Right lobe of liver (tissue), 6 donors: ENCODE measurements at places on chromosomes 1 and 21. TPM values are rescaled to one million over a fixed set of nuclear protein-coding genes. Genes with fewer than 3 reads are reported as not detected.

E2F2 gene
- total RNA-seq: 0.27 TPM

GRCh38 chr1:231240531-231240882, 505 bp upstream of the GNPAT start:
- DNase-seq: no peak
- no peaks in the 10 kb centered on the region for H3K27me3 ChIP-seq
- peak overlapping the region; percentile 63 for H3K27ac ChIP-seq
- H3K36me3 ChIP-seq: no peaks in the 10 kb centered on the region
- peaks cover 65% of the 10 kb centered on the region for H3K4me1 ChIP-seq

CENPF gene
- 0.93 TPM for total RNA-seq

DNA sequence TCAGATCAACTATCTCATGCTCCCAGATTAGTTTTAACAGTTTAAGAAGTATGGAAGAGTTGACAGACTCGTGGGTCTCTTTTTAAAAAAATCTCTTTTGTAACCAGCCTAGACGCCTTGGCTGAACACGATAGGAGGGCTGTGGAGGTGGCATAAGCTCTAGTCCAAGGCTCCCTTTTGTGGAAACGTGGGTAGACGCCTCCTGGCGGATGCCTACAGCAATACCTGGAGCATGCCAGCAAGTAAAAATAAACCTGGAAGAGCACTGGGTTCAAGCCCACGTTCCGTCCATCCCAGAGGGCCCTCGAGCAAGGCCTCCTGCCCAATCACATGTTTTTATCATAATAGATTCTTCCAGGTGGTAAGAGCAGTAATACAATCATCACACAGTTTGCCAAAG, 87.9 kb downstream of the RGS7 start:
- H3K4me3 ChIP-seq: no peak overlapping the region
- peak; percentile 24 for DNase-seq
- H3K27ac ChIP-seq: no peak overlapping the region
- H3K36me3 ChIP-seq: no peaks in the 10 kb centered on the region
- no peaks in the 10 kb centered on the region for H3K4me1 ChIP-seq

DNA sequence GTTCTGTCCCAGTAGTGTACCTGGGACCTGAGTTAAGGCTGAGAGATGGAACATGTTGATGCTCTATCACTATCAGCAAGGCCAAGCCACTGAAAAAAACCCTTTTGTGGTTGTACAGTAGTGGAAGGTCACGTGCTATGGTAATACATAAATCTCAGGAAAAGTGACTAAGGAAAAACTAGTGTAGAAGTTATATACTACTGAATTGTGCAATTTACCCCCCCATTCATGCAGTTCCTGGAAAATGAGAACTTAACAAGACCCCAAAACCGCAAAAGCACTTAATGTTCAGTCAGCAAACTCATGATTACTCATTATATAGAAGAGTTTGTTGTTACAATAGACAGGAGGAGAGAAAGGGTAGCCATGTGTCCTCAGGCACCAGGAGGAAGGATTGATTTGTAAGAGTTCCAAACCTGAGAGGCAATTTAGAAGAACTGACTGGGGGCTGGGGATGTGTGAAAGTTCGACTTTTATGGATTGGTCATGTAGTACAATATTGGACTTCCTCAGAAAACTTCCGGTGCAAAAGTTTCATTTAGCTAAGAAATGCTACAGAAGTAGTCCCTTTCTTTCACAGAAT, 91.6 kb downstream of the RGL1 start:
- no peak overlapping the region for H3K4me3 ChIP-seq
- H3K4me1 ChIP-seq: peaks cover 16% of the 10 kb centered on the region
- no peaks in the 10 kb centered on the region for H3K27me3 ChIP-seq
- DNase-seq: no peak

ATAD3C gene
- 0.74 TPM for total RNA-seq

- H3K27ac ChIP-seq: no peak overlapping the region
- H3K4me3 ChIP-seq: no peak overlapping the region
- H3K36me3 ChIP-seq: peaks cover 7% of the 10 kb centered on the region
- no peaks in the 10 kb centered on the region for H3K27me3 ChIP-seq
- no peak for DNase-seq
- no peaks in the 10 kb centered on the region for H3K4me1 ChIP-seq
Measured at GRCh38 chr1:93567255-93567918, 114.2 kb downstream of the BCAR3 start.

GNAT2 gene
- total RNA-seq: 0.20 TPM

GRCh38 chr1:24779689-24780464, 34.6 kb downstream of the CLIC4 start:
- no peak overlapping the region for H3K4me3 ChIP-seq
- no peaks in the 10 kb centered on the region for H3K4me1 ChIP-seq
- no peaks in the 10 kb centered on the region for H3K36me3 ChIP-seq
- peak overlapping the region; percentile 80 for H3K27ac ChIP-seq

GRCh38 chr21:36765229-36765628, 66.3 kb downstream of the SIM2 start:
- H3K27ac ChIP-seq: no peak overlapping the region
- H3K4me1 ChIP-seq: no peaks in the 10 kb centered on the region
- H3K4me3 ChIP-seq: no peak overlapping the region
- no peaks in the 10 kb centered on the region for H3K27me3 ChIP-seq
- no peak for DNase-seq
- no peaks in the 10 kb centered on the region for H3K36me3 ChIP-seq

DNA sequence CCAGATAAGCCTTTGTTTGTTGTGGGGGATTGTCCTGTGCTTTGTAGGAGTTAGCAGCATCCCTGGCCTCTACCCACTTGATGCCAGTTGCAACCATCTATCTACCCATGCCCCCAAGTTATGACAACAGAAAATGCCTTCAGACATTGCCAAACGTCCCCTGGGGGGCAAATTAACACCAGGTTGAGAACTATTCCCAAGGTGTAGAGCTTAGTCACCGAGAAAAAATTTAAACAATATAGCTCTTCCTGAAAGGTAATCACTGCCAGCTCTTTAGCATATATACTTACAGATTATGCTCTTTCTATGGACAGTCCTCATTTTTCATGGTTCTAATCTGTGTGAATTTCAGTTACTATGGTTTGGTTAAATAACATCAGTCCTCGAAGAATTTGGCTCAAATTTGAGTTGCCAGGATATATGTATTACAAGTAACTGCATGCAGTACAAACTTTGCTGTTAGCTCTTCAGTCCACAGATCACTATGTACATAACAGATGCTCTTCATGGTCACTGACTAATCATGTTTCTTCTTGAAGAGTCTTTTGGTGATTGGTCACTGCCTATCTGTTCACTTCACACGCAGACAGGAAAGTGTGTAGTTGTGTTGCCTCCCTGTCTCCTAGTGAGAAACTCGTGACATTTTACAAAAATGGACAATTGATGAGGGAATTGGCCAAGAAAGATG, 25.2 kb downstream of the MAPKAPK2 start:
- peaks cover 4% of the 10 kb centered on the region for H3K4me1 ChIP-seq
- no peaks in the 10 kb centered on the region for H3K36me3 ChIP-seq
- no peak for DNase-seq
- H3K27ac ChIP-seq: peak overlapping the region; percentile 50

DENND2C gene
- total RNA-seq: 4.8 TPM

- H3K27me3 ChIP-seq: no peaks in the 10 kb centered on the region
- no peaks in the 10 kb centered on the region for H3K36me3 ChIP-seq
- H3K4me3 ChIP-seq: no peak overlapping the region
- no peak overlapping the region for H3K27ac ChIP-seq
Measured at GRCh38 chr1:66156144-66156543, 363.4 kb downstream of the PDE4B start.

KRTAP11-1 gene
- not detected for total RNA-seq

DNA sequence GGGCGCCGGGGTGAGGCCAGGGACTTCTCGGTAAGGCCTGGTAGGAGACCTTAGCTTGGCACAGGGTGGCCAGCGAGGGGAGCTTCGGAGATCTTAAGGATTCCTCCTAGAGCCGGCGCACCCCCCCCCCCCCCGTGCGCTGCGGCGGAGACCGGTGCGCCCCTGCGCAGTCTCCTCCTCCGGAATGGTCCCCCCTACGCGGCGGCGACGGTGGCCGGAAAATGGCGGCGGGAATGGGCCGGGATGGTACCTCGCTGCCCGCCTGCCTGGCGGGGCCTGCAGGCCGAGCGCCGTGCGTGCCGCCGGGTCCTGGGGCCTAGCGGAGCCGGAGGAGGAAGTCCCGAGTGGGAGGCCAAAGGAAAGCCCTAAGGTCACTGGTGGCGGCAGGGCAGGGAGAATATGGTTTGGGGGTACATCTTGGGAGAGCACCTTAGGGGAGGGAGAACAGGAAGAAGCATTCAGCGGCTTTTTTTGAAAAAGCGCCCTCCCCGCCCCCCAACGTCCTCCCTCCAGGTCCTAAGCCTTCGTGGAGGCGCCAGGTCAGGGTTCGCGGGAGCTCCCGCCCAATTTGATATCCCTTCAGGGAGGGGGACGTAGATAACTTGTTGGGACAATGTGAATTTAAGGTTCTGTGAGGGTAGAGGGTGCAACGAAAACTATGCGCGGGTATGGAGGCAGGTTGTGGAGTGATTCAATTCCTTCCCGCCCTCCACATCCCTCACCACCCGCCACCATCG, 429 bp downstream of the SRRM1 start:
- peaks cover 25% of the 10 kb centered on the region for H3K36me3 ChIP-seq
- H3K4me3 ChIP-seq: peak overlapping the region; percentile 91
- no peaks in the 10 kb centered on the region for H3K4me1 ChIP-seq
- H3K27ac ChIP-seq: peak overlapping the region; percentile 71
- no peak for DNase-seq

- H3K4me3 ChIP-seq: no peak overlapping the region
- no peaks in the 10 kb centered on the region for H3K36me3 ChIP-seq
- no peak for DNase-seq
- no peaks in the 10 kb centered on the region for H3K4me1 ChIP-seq
Measured at GRCh38 chr1:7385471-7386225, 385.4 kb upstream of the VAMP3 start.

- no peaks in the 10 kb centered on the region for H3K27me3 ChIP-seq
- no peak overlapping the region for H3K4me3 ChIP-seq
- peaks cover 4% of the 10 kb centered on the region for H3K4me1 ChIP-seq
- peak; percentile 0 for DNase-seq
- H3K36me3 ChIP-seq: no peaks in the 10 kb centered on the region
Measured at GRCh38 chr1:208237241-208237640, 6.9 kb downstream of the PLXNA2 start.

ZNF683 gene
- total RNA-seq: not detected

GRCh38 chr1:203592730-203593129, 33.9 kb upstream of the ATP2B4 start:
- no peak overlapping the region for H3K27ac ChIP-seq
- no peaks in the 10 kb centered on the region for H3K27me3 ChIP-seq
- no peak for DNase-seq
- no peaks in the 10 kb centered on the region for H3K4me1 ChIP-seq
- no peak overlapping the region for H3K4me3 ChIP-seq
- H3K36me3 ChIP-seq: no peaks in the 10 kb centered on the region

DNA sequence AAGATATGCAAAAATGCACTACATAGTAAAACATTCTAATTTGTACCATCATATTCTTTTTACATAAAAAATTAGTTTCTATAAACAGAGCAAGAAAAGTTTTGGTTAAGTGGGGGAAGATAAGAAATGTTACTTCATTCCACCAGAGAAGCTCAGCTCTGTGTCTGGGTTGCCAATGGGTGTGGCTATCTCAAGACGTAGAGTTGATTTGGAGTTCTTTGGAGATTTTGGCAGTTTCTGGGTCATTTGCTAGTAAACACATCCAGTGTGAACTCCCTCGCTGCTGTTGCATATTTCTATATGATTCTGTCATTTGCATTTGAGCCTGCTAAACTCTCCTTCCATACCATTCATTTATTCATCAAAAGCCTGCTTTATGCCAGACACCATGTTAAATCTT, 7.2 kb downstream of the RGL1 start:
- no peak for DNase-seq
- no peaks in the 10 kb centered on the region for H3K36me3 ChIP-seq
- no peak overlapping the region for H3K27ac ChIP-seq
- H3K4me3 ChIP-seq: no peak overlapping the region

BTG2 gene
- 7.5 TPM for total RNA-seq

CCDC24 gene
- total RNA-seq: 3.5 TPM

DNA sequence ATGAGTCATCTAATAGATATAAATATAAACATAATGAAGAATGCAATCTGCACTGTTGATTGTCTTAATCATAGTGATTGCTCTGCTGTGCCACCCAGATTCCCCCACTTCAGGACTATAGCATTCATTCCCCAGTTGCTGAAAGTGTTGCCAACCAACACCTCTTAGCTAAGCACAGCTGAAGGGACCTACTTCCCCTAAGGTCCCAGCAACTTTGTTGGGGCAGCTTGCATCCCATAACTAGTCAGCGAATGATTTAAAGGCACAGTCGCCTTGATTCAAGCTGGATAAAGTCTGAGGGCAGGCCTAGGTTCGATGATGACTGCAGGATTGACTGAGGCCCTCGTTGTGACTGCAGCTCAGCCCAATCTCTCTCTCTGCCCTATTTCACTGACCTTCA, 14.3 kb upstream of the RGS1 start:
- DNase-seq: no peak
- no peaks in the 10 kb centered on the region for H3K27me3 ChIP-seq
- H3K27ac ChIP-seq: no peak overlapping the region
- H3K4me1 ChIP-seq: no peaks in the 10 kb centered on the region

DNA sequence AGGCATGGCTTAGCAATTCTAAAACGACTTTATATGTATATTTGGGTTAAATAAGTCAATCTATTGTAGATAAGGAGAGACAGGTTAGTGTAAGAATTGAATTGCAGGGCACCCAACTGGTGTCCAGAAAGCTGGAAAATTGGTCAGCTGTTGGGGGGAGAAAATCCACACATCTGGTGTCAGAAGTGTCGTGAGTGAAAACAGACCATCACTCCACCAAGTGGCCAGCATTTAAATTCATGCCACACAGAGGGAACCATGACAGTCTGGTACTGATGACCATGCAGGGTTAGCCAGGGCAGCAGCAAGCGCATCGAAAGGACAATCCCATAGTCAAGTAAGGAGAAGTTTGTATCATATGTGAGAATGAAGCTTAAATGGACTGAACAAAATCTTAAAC, 11.7 kb downstream of the LAX1 start:
- no peaks in the 10 kb centered on the region for H3K36me3 ChIP-seq
- H3K4me3 ChIP-seq: no peak overlapping the region
- H3K27ac ChIP-seq: no peak overlapping the region
- no peak for DNase-seq
- no peaks in the 10 kb centered on the region for H3K27me3 ChIP-seq
- H3K4me1 ChIP-seq: no peaks in the 10 kb centered on the region

DNA sequence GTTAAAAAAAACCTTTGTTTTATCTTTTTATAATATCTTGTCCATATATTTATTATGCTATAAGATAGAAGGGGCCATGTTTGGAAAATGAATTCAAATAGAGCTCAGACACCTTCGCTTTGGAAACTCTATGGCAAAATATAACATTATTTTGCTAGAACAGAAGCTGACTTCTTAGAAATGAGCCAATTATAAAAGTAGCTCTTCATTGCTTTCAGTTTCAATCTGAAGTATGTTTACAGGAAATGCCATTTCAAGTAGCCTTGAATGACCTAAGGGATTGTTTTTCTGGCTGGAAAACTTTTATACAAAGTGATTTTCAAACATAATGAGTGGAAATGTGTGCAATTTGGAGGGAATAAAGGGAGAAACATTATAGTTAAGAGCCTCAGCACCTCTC, 37.8 kb upstream of the GBP5 start:
- no peaks in the 10 kb centered on the region for H3K27me3 ChIP-seq
- H3K4me1 ChIP-seq: no peaks in the 10 kb centered on the region
- peak overlapping the region; percentile 65 for H3K27ac ChIP-seq
- DNase-seq: no peak
- H3K36me3 ChIP-seq: no peaks in the 10 kb centered on the region
- no peak overlapping the region for H3K4me3 ChIP-seq
